Stimulated activated effector memory CD8-positive, alpha-beta T cell treated with anti-CD3 and anti-CD28 coated beads, Interleukin-12 subunit alpha, Interleukin-12 subunit beta, amount 100 ng/mL, for 72 hours (primary cell): ENCODE measurements at places on chromosomes 1 and 21.

DNA sequence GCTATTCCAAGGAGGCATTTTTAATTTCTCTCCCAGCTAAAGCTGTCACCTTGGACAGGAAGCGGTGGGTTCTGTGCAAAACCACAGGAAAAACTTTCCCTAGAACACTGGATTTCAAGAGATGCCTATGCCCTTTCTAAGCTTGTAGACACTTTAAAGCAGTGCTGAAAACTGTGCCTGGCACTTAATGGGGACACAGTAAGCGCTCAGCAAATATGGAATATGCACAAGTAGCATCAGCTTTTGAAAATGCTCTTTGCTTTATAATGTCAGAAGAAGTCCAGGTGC, 50.9 kb upstream of the TARBP1 start:
- no peak for DNase-seq

- no peak for DNase-seq
Measured at GRCh38 chr1:204313675-204314074, 46.1 kb downstream of the PLEKHA6 start.

DNA sequence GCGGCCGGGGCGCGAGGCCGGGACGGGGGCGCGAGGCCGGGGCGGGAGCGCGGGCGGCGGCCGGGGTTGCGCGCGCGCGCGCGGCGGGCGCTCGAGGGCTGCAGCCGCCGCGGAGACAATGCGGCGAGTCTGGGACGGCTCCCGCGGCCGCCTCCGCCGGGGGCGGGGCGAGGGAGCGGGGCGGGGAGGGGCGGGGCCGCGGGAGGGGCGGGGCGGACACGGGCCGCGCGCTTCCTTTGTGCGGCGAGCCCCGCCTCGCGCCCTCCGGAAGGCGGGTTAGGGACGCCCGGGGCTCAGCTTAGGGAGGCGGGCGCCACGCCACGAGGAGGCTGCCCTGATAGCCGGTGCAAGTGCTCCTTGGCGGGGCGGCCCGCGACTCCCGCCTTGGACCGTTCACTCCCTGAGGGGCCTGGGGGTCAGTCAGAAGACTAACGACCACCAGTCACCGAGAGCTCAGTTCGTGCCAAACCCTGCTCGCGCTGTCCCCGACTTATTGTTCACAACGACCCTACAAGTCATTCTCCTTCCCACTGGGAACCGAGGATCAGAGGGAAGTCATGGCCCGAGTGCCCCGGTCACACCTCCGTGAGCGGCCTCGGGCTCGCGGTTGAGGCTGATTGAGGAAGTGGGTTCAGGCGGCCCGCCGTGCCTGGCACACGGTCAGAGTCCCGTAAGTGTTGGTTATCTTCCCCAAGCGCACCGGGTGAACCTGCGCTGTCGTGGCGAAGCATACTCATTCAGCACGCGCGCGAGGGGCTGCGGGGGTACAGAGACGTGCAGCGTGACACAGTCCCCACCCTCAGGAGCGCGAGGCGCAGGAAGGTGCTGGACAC, 29.1 kb upstream of the A3GALT2 start:
- peak; percentile 68 for DNase-seq

GRCh38 chr21:41769111-41769510, 2.3 kb upstream of the RIPK4 start:
- DNase-seq, result no peak

- no peak for DNase-seq
Measured at GRCh38 chr1:213083112-213083445, 32.0 kb downstream of the RPS6KC1 start.

GRCh38 chr1:204975568-204976235, 67.3 kb upstream of the CNTN2 start:
- DNase-seq, result peak; percentile 34

DNA sequence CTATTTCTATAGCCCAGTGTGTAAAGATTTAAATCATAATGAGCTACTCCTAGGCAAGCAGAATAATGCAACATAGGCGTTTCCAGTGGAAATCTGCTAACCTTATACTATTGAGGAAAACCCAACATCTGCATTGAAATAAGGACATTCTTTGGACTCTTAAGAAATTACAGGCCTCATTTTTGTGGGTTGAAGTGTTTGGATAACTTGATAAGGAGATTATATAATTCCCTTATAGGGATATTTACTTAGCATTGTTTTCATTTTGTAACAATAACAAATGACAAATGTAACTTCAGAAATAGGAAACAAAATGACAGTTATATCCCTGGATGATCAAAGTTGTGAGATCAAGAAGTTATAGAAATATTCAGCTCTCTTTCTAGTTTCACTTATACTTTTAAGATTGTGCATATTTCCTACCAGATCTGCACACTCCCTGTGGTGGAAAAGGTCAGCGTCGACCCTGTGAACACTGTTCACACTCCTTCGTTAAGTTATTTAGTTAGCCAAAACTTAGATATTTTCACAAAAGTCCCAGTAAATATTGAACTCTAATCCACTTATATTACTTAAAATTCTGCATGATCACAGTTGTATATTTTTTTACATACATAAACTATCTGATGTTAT, 284.4 kb upstream of the C1orf105 start:
- DNase-seq, result no peak

GRCh38 chr1:53295726-53296116, 32.1 kb downstream of the LRP8 start:
- DNase-seq, result no peak

DNA sequence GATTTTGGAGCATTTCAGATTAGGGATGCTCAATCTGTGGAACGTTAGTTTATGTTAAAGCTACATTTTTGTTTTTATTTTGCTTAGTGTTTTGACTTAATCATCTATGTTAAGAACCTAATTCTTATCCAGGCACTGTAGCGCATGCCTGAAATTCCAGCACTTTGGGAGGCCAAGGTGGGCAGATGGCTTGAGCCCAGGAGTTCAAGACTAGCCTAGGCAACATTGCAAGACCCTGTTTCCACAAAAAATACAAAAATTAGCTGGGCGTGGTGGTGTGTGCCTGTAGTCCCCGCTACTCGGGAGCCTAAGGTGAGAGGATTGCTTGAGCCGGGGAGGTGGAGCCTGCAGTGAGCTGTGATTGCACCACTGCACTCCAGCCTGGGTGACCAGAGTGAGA, 23.4 kb downstream of the FNBP1L start:
- DNase-seq, result no peak

GRCh38 chr1:24643363-24644099, 429 bp downstream of the SRRM1 start:
- no peak for DNase-seq

- DNase-seq, result no peak
Measured at GRCh38 chr1:28577052-28577678, 14.9 kb upstream of the RAB42 start.

DNA sequence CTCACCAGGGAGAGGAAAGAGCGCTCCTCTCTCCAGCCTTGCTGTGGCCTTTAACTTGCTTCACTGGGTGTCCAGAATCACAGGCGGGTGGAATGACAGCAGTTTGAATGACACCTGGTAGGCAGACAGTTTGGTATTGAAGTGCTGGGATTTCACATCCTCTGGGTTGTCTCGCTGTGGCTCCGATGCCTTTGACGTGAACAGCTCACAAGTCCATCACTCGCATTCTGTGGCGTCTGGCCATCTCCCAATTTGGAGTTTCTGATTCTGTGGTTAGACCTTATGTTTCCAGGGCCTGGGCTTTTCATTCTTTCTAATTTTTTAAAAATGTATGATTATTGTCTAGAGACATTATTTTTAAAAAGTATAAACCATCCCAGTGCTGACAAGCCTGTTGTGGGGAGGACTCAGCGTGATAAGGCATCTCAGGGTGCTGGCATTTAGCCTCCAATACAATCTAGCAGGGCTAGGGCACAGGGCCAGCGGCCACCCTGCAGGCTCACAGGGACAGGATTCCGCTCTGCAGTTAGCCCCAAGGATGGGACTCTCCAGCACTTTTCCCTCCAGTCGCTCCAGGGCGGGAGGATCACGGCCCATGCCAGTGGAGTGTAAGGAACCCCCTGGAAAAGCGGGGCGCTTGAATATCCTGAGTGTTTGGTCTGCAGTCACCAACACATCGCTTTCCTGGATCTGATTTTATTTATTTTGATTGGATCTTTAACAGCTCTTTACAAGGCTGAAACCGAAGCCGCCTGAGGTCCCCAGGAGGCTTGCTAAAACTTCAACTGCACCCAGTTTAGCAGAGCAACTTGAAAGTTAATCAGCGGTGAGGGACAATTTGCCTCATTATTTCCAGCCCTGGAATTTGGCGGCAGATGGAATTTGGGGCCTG, 178.3 kb downstream of the TRABD2B start:
- DNase-seq, result no peak

GRCh38 chr1:88216441-88216840, 467.6 kb upstream of the PKN2 start:
- DNase-seq, result no peak

GRCh38 chr21:42411197-42411869, 7.6 kb downstream of the UBASH3A start:
- no peak for DNase-seq

- DNase-seq, result no peak
Measured at GRCh38 chr1:193663965-193664364, 477.6 kb upstream of the B3GALT2 start.

DNA sequence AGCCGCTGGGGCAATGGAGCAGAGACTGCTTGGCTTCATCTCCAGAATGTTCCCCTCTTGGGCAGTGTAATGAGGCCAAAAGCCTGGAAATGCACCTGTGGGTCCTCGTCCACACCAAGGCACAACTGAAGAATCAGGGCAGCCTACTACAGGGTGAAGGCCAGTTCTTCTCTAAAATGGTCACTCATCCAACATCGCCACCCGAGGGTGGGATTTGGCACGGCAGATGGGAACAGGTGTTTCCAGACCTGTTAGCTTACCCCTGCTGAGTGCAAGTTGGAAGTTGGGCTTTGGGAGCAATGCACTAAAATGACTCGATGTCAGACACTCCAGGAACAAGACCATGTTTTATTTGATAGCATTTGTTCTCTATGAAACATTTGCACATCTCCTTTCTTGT, 543.7 kb downstream of the NPHP4 start:
- no peak for DNase-seq

DNA sequence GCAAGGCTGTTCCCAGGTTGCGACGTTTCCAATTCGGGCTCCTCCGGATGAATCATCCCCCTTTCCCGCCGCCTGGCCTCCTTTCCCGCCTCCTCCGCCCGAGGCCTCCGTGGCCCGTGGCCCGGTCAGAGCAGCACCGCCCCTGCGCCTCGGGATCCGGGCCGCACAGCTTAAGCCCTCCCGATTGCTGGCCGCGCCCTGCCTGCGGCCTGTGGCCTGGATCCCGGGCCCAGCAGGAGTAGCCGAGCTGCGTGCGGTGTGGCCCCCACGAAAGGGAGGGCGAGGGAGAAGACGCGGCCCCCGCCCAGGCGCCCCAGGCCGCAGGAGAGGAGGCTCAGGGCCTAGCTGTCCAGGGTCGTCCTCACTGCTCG, 1.0 kb downstream of the TMEM200B start:
- peak; percentile 57 for DNase-seq

DNA sequence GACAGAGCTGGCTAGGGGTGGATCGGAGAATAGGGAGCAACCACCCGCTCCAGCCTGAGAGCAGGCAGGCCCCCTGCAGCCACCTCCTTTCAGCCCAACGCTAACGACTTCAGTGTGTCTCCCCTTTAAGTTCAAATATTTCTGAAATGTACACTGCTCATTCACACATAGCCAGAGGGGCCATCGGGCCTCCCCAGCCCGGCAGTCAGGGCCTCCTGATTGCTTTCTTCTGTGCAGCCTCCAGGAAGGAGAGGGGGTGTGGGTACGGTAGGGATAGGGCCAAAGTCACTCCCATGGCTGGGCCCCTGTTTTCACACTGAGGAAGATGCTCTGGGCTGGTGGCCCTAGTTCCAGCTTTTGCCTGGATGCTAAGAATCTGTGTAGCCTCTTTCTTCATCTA, 64.8 kb downstream of the EPHB2 start:
- no peak for DNase-seq

DNA sequence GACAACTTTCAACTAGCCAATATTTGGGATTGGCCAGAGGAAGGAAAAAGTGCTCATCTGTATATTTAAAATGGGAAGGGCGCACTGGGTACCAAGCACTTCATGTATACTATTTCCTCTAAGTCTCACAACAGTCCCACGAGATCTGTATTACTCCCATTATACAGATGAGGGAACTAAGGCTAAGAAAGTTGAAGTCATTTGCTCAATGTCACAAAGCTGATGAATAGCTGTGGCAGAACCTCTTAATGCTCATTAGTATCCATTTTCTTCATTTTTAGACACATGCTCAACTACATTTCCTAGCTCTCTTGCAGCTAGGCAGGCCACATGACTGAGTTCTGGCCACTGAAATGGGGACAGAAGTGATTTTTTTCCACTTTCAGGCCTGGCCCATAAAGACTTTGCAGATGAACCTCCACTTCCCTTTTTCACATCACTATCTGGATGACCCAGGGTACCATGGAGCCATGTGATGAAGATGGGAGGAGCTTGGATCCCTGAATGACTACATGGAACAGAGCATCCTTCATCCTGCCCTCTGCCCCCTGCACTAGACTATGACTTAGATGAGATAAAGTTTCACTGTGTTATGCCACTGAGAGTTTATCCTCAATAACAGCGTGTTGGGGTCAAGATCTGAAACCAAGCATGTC, 31.8 kb downstream of the ATF3 start:
- no peak for DNase-seq

GRCh38 chr1:119364640-119365039, 3.9 kb upstream of the HAO2 start:
- DNase-seq, result no peak

- no peak for DNase-seq
Measured at GRCh38 chr1:229781453-229781852, 155.4 kb downstream of the URB2 start.

GRCh38 chr1:95407131-95407885, 173.3 kb downstream of the RWDD3 start:
- DNase-seq, result no peak

DNA sequence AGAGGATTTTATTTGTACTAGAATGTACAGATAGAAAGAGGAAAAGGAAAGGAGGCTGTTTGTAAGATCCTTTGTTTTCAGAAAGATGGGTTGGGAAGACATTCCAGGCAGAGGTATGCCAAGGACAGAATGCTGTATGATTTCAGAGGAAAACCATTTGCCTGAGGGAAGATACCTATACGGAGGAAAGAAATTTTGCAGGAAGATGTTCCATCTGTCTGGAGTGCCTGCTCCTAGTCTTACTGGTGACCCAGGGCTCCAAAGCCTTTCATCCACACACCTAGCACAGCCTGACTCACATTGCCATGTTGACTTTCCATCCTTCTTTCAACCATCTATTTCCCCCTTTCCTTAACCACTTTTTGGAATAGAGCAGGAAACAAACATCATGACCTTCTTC, 18.2 kb downstream of the SAMD13 start:
- DNase-seq, result no peak

- no peak for DNase-seq
Measured at GRCh38 chr1:30962609-30963508, 54.3 kb upstream of the SDC3 start.

DNA sequence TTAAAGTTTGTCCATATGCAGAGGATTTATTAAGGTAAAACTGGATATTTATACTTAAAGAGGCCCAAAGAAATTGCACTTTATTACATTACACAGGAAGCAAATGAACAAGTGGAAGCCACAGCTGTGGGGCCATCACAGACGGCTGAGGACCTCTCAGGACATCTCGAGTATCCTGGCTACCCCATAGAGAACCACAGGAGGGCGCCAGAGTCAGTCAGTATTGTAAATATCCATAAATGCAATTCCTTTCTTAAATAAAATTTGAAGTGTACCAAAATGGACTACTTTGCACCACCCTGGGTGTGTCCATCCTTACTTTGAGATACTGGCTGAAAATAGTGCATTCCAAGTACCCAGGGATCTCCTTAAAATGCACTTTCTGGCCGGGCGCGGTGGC, 257.2 kb downstream of the MRPL39 start:
- peak; percentile 62 for DNase-seq

- DNase-seq, result no peak
Measured at GRCh38 chr1:22291494-22291893, 148.6 kb upstream of the WNT4 start.
